Right ventricle myocardium superior (tissue), 1 donor: ENCODE measurements at places on chromosomes 16 and 17. TPM values are rescaled to one million over a fixed set of nuclear protein-coding genes. Genes with fewer than 3 reads are reported as not detected.

The KIF19 gene
- total RNA-seq, result 0.22 TPM

The BICDL2 gene
- not detected for total RNA-seq

The RSKR gene
- total RNA-seq, result 4.8 TPM

The OR1F1 gene
- not detected for total RNA-seq

The BCAR1 gene
- total RNA-seq, result 75.4 TPM

The OR4D1 gene
- total RNA-seq, result not detected

The BEAN1 gene
- total RNA-seq, result 1.4 TPM

The ASGR2 gene
- total RNA-seq, result 0.40 TPM

The ACSM5 gene
- 1.4 TPM for total RNA-seq

- no peak for DNase-seq
Measured at GRCh38 chr17:64773836-64774761, 112.0 kb upstream of the SMURF2 start.

GRCh38 chr17:44118427-44119050, 4.9 kb downstream of the HDAC5 start:
- no peak for DNase-seq

DNA sequence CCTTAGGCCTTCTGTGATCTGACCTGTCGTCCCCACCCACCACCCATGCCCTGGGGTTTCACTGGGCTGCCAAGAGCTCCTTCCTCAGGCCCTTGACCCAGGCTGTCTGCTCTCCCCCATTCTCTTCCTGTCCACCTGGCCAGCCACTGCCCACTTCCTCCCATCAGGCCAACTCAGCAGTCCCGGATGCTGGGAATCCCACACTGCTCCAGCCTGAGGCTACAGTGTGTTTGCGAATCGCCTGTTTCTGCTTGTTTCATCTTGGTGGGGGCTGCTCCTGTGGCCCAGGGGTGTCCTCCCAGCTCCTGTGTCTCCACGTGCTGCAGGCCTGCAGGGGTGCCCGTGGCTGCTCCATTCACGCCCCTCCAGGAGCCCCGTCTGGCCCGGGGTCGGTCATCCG, 839 bp upstream of the METRN start:
- DNase-seq, result no peak

DNA sequence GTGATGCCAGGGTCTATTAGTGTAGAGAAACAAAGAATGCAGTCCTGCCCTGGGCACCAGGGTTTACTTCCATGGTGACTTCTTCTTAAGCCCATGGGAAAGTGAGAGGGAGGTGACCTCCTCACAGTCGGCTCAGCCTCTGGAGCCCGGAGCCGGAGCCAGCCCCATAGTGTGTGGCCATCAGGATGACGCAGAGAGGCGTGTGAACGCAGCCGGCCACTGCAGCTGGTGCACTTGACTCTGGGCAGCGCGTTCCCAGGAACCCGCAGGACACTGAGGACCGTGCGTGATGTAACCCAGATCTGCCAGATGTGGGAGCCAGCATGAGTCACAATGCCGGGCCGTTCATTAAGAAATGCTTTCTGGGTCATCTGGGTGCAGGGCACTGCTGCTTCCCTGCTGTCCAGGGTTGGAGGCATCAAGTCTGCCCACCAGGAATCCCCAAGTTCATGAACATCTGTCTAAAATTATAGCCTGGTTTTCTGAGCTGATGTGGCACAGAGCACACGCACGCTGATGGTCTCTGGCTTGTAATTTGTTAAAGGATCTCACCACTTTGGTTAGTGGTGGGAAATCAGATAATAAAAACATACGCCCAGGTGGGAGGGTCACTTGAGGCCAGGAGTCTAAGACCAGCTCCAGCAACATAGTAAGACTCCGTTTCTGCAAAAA, 114.1 kb downstream of the PITPNC1 start:
- peak; percentile 94 for DNase-seq

GRCh38 chr17:35784895-35785294, 10.5 kb downstream of the MMP28 start:
- DNase-seq, result no peak

DNA sequence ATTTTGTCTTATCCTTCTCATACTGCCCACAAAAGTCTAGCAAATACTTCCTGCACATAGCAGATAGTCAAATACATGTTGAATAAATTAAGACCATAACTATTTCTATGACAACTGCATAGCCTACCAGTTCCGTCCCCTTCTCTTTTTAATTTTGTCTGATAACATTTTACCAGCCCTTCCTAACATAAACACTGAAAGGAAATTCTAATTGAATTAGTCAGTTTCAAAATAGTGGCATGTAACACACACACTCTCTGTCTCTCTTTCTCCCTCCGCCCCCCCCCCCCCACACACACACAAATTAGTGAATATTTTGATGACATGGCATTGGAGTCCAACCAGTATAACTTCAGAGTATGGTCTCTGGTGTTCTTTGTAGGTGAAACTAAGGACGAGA, 41.8 kb downstream of the TNRC6C start:
- no peak for DNase-seq

DNA sequence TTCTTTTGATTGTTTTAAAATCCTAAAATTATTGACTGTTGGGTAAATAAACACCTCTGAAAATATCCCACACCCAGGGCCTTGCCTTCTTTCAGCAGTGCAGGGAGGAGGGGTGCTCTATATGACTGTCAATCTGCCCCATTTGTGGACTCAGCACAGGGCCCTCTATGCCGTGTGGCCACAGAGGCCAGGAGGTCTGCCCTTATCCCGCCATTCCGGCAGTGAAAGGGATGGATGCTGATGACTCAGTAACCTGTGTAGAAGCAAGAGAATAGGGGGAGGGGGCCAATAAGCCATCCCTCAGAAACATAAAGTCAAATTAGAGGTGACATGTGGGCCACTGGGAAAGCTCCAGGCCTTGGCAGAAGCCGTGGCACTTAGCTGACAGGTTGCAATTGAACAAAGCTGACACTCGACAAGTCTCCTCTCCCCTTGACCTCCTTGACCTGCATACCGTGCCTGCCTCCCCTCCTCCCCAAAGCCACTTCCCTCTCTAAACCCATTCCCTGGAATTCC, 281.4 kb upstream of the DYNLRB2 start:
- no peak for DNase-seq

DNA sequence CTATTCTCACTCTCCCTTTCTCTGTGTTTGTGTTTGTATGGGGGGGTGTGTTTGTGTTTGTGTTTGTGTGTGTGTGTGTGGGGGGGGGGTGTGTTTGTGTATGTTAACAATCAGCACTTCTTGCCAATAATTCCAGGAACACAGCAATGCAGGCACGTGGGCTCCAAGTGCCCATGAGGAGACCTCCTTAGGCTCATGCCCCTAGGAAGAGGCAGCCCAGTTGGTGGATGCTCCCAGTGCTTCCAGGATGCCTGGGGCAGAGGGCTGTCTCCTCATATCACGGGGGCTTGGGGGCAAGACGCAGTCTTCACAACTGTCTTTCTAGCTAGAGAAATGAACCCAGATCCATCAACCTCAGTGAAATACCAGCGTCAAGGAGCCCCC, 9.9 kb downstream of the ABR start:
- DNase-seq, result no peak

- DNase-seq, result peak; percentile 90
Measured at GRCh38 chr16:76535-77272, 1.3 kb upstream of the MPG start.
